Stimulated activated CD4-positive, alpha-beta T cell treated with anti-CD3 and anti-CD28 coated beads, Interleukin-4, amount 100 ng/mL, for 4 hours (primary cell): ENCODE measurements at places on chromosomes 16 and 17.
A peak's percentile ranks its signal among the peaks of the same experiment; 100 is the strongest.

DNA sequence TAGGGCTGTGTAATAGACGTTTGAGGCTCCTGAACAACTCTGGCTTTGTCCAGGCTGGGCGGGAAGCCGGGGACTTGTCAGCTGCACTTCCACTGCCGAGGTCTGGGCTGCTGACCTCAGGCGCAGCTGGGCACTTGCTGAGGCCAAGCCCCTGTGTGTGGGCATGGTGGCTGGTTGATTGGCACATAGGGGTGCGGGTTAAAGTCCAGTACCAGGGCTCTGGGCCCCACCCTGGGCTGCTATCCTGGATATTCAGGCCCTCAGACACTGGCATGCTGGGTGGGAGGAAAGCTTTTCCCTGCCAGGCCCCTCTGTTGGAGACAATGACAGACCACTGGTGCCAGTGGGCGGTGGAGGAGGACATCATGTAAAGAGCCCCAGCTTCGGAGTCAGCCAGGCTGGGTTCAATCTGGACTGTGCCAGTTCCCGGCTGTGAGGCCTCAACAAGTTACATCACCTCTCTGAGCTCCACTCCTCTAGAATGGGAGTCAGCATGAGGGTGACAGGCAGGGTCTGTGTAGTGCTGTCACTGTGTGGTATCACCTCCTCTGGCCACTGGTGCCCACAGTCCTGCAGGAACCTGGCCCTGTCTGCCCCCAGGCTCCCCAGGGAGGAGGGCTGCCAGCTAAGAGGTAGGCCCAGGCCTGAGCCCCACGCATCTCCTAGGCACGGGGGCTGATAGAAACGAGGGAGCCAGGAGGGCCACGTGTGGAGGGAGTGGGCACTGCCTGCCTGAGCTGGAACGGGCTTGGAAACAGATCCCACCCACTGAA, 42.5 kb downstream of the PSME3IP1 start:
- no peak for DNase-seq

DNA sequence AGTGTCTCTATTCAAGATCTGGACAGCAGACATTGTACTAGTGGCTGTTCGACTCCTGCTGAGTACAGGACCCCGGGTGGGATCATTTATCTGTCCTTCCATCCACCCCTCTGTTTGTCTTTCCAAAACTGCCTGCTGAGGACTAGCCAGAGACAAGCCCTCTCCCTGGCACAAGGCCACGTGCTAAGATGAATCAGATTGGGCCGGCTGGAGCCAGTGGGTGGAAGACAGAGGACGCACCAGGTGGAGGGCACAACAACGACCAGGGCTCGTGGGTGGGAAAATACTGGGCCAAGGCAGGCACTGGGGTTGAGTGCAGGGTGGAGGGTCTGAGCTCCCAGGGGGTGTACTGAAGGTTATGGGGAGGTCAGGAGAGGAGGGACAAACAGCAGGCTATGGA, 1.4 kb upstream of the CA7 start:
- no peak for DNase-seq

DNA sequence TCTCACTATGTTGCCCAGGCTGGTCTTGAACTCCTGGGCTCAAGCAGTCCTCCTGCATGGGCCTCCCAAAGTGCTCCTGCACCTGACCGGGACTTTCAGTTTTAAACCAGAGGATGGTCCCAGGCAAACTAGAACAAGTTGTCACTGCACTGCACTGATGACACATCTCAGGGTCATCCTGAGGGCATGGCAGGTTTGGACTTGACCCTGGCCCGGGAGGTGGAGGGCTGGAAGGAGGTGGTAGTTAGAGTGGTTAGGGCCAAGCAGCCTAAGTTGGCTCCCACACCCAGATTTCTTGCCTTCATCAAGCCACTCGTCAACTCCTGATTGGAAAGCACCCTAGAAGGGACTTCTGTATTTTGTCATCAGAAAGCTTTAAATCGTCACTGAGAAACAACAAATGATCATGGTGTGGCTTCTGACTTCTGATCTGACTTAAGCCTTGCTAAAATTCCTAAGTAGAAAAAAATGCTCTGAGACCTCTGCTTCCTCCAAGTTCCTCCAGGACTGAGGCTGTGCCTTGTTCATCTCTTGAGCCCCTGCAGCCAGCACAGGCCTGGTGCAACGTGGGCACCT, 43.5 kb downstream of the EMP2 start:
- DNase-seq: no peak

DNA sequence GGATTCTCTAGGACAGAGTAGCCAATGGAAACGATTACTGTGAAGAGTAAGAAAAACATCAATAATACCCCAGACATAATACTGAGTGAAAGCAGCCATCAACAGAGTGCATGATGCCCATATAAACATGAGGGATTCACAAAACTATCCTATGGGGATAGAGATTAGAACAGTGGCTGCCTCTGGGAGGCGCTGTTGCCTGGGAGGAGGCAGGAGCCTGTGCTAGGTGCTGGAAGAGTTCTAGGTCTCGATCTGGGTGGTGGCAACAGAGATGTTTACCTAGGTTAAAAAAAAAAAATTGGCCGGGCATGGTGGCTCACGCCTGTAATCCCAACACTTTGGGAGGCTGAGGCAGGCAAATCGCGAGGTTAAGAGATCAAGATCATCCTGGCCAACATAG, 7.9 kb downstream of the FA2H start:
- no peak for DNase-seq

DNA sequence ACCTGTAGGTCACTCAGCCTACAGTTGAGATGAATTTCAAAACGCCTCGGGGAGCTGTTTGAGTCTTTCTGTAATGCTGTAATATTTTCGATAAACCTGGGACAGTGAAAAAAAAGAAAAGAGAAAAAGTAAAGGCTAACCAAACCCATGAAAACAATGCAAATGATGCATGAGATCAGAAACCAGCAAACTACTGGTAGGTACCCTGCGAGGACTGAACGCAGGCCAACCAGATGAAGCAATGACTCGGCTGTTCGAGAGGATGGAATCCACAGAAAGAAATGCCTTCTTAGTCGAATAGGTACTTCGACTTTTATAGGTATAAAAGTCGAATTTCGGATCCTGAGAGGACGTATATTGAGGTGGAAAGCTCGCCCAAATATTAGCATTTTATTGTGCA, 509 bp upstream of the ATAD5 start:
- no peak for DNase-seq

DNA sequence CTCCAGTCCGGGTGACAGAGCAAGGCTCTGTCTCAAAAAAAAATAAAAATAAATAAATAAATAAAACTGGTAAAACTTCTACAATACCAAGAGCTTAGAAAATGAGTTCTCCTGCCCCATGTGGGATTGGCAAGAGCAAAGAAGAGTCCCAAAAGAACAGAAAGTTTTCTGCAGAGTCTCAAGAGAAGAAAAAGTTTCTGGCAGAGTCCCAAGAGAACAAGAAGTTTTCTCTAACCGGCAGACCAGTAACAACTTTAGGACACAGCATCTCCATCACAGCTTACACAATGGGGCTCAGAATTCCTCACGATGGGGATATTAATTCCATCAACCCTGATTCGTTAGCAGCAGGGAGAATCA, 1.1 kb downstream of the SLC39A11 start:
- no peak for DNase-seq

- DNase-seq: no peak
Measured at GRCh38 chr16:183005-183404, 2.7 kb downstream of the HBQ1 start.

DNA sequence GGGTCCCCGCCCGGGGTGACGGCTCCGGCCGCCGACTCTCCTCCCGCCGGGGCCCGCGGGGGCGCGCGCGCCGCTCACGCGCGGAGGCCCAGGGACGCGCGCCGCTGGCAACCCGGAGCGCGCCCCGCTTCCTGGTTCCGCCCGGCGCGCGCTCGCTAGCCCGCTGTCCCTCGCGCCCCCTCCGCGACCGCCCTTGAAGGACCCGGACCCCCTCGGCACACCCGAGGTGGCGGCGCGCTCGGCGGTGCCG, at the start of gene STAT5B:
Gene STAT5B, minus strand, starts transcription at position 33 of the 250 bp plus-strand sequence. CDS start 44,264 bp downstream, outside the sequence.
- DNase-seq: peak; percentile 70

DNA sequence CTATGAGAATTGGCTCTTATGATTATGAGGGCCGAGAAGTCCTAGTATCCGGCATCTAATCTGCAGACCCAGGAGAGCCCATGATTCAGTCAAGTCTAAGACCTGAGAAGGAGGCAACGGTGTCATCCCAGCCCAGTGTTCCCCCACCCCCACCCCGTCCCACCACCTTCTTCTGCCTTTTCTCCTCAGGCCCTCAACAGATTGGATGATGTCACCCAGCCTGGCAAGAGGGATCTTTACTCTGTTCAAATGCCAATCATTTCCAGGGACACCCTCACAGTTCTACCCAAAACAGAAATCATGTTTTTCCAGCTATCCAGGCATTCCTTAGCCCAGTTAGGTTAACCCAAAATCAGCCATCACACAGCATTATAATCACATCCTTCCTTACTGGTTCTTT, 10.0 kb upstream of the GAA start:
- no peak for DNase-seq

DNA sequence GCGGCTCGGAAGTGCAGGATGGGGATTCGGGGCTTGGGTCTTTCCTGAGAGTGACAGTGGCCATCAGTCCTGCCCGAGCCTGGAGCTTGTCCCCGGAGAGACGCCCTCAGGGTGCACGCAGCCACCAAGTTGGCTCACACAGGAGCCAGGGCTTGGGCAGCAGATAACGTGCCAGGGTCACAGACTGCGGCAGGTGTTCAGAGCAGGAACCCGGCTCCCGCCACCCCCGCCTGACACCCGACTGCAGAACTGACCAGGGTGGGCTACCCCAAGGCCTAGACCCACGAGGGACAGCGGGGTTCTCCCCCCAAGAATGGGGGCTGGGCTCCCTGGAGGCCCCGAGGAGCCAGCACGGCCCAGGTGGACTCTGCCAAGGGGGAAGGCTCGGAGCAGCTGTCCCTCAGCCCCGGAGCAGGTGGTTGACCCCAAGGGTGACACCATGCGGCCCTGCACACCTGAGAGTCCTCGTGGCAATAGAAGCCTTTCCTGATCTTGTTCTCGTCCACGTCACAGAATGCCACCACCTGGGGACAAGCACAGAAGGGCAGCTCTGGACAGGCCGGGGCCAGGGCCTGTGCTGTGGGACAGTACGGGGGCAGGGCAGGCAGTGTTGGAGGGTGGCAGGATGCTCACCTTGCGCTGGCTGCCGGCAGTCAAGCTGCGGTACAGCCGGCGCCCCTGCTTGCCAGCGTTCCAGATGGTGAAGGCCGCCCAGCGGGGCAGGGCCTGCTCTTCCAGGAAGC, 117.1 kb upstream of the ZNF750 start:
- DNase-seq: no peak
